SHP77 (cell line): ENCODE measurements at places on chromosomes 11 and 22.

GRCh38 chr11:37689951-37690350 is 1091.9 kb upstream of the RAG2 start:
- DNase-seq = no peak

- DNase-seq = no peak
Measured at GRCh38 chr11:114604179-114604813, 8.7 kb upstream of the NXPE4 start.

GRCh38 chr11:7874056-7874455 is 57.0 kb downstream of the OR10A6 start:
- no peak for DNase-seq

DNA sequence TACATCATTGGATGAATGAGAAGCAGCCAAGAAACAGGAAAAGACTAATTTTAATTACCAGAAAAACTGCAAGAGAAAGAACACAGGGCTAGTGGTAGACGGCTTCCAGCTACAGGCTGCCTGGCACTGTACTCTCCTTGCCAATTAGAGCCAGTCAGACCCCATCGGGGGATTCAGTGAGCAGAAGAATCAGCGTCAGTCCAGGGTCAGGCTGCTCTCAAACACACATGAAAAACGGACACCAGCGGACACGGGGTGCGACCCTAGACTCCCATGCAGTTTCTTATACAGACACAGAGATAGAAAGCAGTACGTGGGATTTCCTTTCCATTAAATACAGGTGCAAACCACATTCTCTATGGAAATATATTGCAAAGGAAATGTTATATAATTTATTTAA is 1.1 kb upstream of the CNTN5 start:
- no peak for DNase-seq

GRCh38 chr22:46770726-46771125 is 8.3 kb downstream of the TBC1D22A start:
- DNase-seq = no peak

GRCh38 chr11:9626496-9627394 is 37.1 kb upstream of the SWAP70 start:
- DNase-seq = no peak

DNA sequence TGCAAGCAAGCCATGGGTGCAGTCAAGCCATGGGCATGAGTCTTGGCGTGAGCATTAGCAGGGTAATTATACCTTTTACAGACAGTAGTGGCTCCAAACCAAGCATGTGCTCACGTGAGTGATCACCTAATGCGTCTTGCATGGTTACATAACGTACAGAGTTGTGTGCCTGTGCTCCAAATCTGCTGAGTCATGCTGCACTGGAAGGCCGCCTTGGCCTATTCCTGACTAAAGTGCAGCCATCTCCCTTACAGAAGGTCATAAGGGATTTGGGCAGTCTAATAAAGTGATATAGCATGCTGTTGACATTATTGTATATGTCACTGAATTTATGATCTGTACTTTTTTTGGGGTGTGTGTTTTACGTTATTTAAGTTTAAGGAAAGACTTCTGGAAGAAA is 102.4 kb downstream of the ARHGAP42 start:
- DNase-seq = peak; percentile 68

DNA sequence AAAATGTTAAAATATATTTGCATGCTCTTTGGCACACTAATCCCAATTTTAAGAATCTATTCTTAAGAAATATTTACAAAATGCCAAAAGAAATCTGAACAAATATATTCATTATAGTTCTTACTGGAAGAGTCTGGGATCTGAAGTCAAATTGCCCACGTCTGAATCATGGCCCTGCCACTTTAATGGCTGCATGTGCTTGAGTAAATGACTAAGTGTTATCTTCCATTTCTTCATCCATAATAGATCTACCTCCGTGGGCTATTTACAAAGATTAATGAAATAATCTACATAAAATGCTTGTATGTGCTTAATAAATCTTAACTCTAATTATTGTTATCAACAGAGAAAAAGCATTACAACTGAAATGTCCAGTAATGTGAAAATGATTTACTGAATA is 24.5 kb upstream of the DKK3 start:
- DNase-seq = no peak

GRCh38 chr22:22704156-22704946 is 59.9 kb downstream of the GGTLC2 start:
- DNase-seq = no peak

DNA sequence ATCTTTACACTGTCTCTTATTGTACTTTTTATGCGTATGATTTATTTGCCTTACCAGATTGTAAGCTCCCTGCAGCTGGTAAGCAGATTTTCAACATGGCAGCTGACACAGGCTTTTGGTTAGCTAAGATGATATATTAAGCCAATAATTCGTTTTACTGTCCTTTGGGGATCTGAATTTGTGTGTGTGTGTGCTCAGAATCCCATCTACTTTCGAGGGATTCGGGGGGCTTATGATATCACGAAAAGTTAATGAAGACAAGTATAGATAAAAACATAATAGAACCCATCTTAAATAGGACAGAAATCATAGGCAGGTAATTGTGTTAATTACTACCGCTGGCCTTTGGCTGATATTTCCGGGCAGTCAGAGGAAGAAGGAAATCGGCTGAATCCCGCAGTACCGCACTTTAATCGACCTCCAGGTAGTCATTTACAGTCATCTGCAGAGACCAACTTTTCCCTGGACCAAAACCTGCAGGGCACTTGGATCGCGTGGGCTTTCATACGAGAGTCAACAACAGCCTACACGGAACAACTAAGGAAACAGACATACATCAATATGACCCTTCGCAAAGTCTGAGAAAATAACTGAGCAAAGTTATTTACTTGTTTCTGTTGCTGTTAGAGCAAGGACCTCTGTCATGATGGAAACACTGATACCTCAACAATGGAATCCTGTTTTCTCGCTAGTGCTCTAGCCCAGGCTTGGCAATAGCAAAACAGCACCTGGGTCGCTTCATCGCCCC is 802 bp downstream of the KBTBD3 start:
- peak; percentile 36 for DNase-seq

- DNase-seq = no peak
Measured at GRCh38 chr11:78577495-78577894, 2.8 kb upstream of the NARS2 start.

GRCh38 chr11:19102521-19102900 is 14.5 kb upstream of the ZDHHC13 start:
- DNase-seq = no peak

DNA sequence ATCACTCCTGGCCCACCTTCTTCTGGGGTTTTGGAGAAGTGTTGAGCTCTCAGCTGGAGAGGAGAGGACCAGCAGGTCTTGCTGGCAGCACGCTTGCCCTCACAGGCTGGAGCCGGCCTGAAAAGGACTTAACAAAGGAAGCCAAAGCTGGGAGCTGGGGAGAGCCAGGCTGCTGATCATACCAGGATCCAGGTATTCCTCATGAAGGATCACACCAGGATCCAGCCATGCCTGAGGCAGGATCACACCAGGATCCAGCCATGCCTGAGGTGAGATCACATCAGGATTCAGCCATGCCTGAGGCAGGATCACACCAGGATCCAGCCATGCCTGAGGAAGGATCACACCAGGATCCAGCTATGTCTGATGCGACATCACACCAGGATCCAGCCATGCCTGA is 17.0 kb downstream of the MRGPRD start:
- DNase-seq = no peak

GRCh38 chr11:65291613-65292012 is 23.1 kb upstream of the CDC42EP2 start:
- DNase-seq = no peak

GRCh38 chr11:66719111-66719872 is 9.7 kb downstream of the SPTBN2 start:
- DNase-seq = no peak
